Keratinocyte (primary cell): ENCODE measurements at places on chromosomes 5 and 9. TPM values are rescaled to one million over a fixed set of nuclear protein-coding genes. Genes with fewer than 3 reads are reported as not detected.

GRCh38 chr5:159088371-159088770, 11.3 kb downstream of the EBF1 start:
- DNase-seq = no peak

GRCh38 chr5:140690376-140690932, 716 bp downstream of the HARS1 start:
- no peak for DNase-seq

DNA sequence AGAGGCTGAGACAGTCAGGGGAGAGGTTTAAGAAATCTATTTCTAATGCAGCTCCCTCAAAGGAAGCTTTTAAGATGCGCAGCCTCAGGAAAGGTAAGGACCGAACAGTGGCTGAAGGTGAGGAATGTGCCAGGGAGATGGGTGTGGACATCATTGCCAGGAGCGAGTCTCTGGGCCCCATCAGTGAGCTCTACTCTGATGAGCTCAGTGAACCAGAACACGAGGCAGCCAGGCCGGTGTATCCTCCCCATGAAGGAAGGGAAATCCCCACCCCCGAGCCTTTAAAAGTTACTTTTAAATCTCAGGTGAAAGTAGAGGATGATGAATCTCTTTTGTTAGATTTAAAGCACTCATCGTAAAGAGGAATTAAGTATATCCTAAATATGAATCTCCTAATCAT, 8.2 kb downstream of the CAVIN4 start:
- DNase-seq = no peak

GRCh38 chr5:176611435-176611834, 1.5 kb upstream of the GPRIN1 start:
- no peak for DNase-seq

GRCh38 chr5:4058899-4059298, 463.3 kb downstream of the IRX1 start:
- no peak for DNase-seq

DNA sequence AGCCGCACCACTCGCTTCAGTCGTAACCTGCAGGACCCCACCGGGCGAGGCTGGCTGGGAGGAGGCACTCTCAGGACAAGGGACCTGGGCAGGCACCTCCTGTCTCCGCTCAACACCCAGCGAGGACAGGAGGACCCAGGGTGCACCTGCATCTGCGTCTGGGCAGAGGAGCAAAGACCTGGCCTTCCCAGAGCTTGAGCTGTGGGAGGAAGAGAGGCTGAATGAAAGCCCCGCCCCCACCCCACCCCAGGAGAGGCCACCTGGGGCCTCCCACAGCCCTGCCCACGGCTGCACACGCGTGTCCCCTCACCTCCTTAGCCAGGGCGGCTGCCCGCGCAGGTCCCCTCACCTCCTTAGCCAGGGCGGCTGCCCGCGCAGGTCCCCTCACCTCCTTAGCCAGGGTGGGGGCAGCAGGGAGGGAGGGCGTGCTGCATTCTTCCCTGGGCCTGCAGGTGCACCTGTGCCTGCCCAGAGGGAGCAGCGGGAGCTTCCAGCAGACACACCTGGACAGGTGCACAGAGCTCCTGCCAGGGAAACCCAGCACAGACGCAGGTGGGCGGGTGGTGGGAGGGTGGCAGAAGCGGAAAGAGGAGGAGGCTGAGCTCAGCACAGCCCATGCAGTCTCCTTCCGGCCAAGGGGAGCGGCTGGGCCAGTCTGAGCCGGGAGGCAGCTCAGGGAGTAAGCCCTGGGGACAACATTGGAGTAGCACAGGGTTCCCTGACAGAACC, 18.5 kb upstream of the SLC12A7 start:
- no peak for DNase-seq

- DNase-seq = no peak
Observed at GRCh38 chr5:10559871-10560270, 4.0 kb upstream of the ANKRD33B start.

DNA sequence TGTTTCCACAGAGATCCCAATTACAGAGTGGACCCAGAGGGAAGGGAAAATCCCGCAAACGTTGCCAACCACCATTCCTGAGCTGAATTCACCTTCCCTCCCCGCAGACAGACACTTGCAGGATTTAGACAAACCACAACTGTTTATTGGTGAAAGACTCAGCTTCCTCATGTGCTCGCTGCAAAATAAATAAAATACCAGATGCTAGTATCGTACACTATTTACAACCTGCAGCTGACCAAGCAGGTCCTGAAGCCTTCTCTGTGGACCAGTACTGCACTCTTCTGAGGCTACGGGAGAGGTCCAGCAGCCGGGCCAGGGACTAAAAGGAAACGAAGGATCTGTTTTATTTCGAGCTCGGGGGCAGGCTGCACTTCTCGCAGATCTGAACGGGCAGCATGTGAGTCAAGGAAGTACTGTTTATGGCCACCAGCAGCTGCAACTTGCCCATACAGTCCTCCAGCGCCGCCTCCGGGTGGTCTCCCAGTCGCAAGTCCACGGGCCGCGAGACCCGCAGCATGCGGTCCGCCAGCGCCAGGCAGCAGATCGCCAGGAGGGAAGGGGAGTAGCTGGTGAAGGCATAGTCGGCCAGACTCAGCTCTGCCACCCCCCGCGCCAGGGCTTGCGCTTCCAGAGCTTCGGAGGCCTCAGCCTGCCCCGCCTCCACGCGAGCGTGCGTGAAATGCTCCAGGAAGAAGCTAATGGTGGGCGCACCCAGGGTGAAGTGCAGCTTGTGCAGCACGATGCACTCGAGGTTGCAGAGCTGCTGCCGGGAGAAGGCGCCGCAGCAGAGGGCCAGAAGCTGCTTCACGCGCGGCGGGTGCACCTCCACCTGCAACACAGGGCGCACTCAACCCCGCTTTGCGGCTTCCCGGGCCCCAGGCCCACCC, 2.1 kb downstream of the CCNO start:
- DNase-seq = no peak

GRCh38 chr5:35857606-35858205, 1.0 kb downstream of the IL7R start:
- peak; percentile 48 for DNase-seq

GRCh38 chr5:149852641-149853330, 91.8 kb downstream of the PDE6A start:
- DNase-seq = no peak

DNA sequence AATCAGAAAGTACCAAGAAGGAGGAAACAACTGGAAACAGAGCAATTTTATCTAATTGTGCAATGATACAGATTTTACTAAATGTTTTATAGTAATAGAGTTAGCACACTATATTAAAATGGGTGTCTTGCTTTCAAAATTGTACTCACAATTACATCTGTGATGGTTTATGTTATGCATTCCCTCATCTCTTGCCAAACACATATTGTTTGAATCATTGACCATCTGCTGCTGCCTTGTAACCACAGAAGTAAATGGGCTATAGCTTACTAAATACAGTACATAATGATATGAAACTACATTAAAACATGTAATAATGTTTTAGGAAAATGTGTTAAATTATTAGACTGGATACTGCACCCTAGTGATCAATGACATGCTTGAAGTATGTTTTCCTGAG, 158.1 kb downstream of the SLC25A46 start:
- no peak for DNase-seq

DNA sequence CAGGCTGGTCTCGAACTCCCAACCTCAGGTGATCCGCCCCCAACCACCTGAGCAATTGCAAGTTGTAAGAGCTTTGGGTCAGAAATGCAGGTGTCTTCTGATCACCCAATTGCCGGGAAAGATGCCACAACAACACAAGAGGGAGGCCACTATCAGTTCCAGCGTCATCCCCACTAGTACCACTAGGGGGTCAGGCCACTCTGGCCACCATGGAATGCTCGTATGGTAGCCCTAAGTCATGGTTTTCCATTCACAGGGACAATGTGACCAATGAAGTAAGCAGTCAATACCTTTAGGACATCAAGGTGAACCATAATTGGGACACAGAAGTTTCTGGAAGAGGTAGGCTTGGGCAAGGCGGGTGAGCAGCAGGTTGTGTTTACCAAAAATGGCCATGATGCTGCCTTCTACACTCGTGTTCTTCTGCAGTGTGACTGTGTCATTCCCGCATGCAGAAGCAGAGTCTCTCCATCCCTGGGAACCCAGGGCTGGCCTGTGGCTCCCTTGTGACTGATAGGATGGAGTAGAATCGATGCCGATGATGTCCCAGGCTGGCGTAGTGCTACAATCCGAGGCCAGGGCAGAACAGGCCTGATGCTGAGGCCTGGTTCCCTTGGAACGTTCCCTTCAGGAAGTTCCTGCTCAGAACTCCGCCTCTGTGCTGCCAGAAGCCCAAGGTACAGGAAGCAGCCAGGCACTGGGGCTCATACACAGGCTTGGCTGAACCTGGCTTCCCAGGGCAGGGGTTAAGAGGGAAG, 42.2 kb upstream of the ANKRD33B start:
- no peak for DNase-seq

GRCh38 chr5:59097116-59097515, 514.2 kb downstream of the RAB3C start:
- DNase-seq = no peak

- no peak for DNase-seq
Observed at GRCh38 chr9:107251756-107252322, 31.2 kb upstream of the RAD23B start.

- DNase-seq = no peak
Observed at GRCh38 chr9:101840694-101841188, 102.3 kb upstream of the GRIN3A start.

GRCh38 chr5:134079748-134080581, 34.5 kb upstream of the TCF7 start:
- DNase-seq = no peak

GRCh38 chr5:123264394-123264793, 158.8 kb downstream of the CEP120 start:
- no peak for DNase-seq

DNA sequence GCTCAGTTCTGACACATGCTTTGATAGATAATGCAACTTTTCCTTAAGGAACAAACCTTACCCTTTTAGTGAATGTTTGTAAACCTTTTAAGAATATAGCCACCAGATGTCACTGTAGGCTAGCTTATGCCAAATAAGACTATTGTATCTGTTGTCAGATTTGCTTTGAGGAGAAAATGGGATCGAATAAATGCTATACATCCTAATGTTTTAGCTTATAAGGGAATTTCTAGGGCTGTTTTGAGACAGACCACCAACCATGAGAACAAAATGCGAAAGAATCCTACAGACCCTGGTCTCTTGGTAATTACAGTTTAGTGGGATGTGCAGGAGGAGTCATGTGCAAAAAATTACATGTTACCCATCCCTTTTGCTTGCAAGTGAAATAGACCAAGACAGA, 127.6 kb upstream of the NMUR2 start:
- no peak for DNase-seq

DNA sequence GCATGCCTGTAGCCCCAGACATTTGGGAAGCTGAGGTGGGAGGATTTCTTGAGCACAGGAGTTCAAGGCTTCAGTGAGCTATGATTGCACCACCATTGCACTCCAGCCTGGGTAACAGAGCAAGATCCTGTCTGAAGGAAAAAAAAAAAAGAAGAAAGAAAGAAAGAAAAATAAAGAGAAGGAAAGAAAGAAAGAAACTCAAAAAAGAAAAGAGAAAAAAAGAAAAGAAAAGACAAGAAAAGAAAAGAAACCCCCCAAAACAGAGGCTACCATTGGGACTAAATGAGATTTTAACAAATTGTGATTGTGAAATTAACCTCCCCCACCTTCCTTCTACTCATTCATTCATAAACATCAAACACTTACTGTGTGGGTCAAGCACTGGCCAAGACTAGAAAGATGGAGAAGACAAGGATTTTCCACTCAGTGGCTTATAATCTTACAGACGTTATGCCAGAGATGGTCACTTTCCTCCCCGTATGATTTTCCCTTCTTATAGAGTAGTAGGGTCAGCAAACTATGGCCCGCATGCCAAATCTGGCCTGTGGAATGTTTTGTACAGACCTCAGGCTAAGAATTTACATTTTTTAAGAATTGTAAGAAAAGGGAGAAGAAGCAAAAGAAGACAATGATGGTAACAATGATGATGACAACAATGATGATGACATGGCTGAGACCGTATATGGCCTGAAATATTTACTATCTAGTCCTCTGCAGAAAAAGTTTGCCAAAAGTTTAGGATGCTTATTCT, 1.1 kb upstream of the FYB1 start:
- DNase-seq = no peak

DNA sequence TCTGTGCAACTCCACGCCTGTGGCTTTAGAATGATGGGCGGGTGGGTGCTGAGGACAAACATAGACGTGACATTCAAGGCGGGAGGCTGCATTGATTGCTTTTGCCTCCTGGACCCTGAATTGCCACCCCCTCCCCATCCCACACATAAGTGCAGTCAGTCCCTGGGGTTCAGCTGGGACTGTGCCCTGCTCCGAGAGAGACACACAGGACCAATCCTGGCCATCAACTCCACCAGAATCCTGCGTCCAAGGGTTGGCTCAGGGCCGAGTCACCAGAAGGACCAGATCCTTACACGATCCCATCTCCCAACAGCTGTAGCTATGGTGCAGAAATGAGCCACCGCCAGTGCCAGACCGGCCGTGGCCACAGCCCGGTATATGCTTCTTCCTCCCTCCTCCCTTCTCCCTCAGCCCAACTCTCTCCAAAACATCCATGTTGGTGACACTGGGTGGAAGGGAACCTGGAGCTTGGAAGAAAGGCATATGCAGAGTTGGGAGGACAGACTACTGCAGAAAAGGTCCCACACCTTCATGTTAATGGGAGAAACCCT, 27.4 kb downstream of the IRX2 start:
- no peak for DNase-seq

UGT3A2 gene
- 0.03 to 0.09 TPM (median 0.07 TPM) in 3 replicates for polyA plus RNA-seq

LCN6 gene
- not detected in 3 replicates for polyA plus RNA-seq

GMCL2 gene
- polyA plus RNA-seq = not detected in 3 replicates

NME5 gene
- polyA plus RNA-seq = 0.05 to 0.14 TPM (median 0.13 TPM) in 3 replicates

LCN12 gene
- 0.22 TPM in 1 of 3 replicates, not detected in the others for polyA plus RNA-seq

CLK4 gene
- polyA plus RNA-seq = 10.7 to 17.3 TPM (median 11.6 TPM) in 3 replicates

TAF11L10 gene
- not detected in 3 replicates for polyA plus RNA-seq
